ENCODE measurements at places on chromosomes 6 and 20. TPM values are rescaled to one million over a fixed set of nuclear protein-coding genes. Genes with fewer than 3 reads are reported as not detected.

FAM217A gene
- not detected for total RNA-seq

DEFB116 gene
- not detected for total RNA-seq

RPRD1B gene
- 36.1 TPM for total RNA-seq

LTB gene
- not detected for total RNA-seq

UST gene
- total RNA-seq: 1.7 TPM

ZNF165 gene
- total RNA-seq: 0.58 TPM

CTCFL gene
- total RNA-seq: 0.90 TPM

DNMT3B gene
- 3.8 TPM for total RNA-seq

NXT1 gene
- 34.4 TPM for total RNA-seq

RPS10 gene
- 1,497 TPM for total RNA-seq

C6orf163 gene
- 2.1 TPM for total RNA-seq

EGFL8 gene
- total RNA-seq: 32.4 TPM

TMEM14C gene
- total RNA-seq: 68.3 TPM

TGM2 gene
- 0.85 TPM for total RNA-seq

OPRM1 gene
- not detected for total RNA-seq

All from A673 (cell line).